ENCODE measurements at places on chromosomes 5 and 9.

GRCh38 chr5:36688722-36689121 lies 82.3 kb downstream of the SLC1A3 start:
- DNase-seq, result no peak

DNA sequence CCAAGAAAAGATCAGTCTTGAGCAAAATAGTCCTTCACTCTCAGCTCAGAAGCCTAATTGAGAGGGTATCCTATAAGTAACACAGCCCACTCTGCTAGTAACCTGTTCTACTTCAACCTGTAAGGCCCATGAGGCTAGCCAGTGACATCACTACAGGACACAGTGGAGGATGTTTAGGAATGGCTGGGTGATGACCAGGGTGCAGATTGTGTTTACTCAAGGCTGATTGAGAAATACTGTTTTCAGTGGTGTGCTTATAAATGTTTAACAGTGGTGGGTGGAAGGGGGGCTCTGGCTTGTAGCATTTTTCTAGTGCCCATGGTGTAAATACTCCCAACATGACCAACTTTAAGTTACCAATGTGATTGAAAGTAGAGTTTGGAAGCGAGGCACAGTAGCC lies 159.8 kb upstream of the CCDC152 start:
- DNase-seq, result no peak

- no peak for DNase-seq
Observed at GRCh38 chr5:143446535-143447226, 43.2 kb upstream of the NR3C1 start.

DNA sequence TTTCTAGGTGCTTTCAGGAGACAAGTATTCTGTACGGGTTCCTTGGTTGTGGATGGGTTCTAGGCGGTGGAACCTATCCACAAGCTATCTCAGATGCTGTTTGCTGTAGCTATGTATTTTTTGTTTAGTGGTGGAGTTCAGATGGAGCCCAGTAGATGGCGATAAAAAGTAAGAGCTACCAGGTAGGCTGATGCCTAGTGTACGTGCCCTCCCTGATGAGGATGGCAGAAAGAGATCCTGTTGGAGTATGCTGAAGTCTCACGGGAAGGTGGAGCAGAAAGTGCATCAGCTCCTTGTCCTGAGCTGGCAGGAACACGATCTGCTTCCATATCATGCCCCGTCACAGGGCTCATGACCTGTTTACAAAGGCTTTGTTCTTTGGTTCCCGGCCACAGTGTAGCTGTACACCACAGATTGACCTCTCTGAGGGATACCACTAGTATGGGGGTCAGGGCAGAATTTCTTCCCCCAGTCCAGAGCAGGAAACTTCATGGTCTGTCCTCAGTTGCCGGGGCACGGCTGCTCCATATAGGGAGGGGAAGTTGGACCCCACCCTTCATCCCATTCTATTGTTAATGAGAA lies 12.6 kb upstream of the UGT3A2 start:
- no peak for DNase-seq

- no peak for DNase-seq
Observed at GRCh38 chr5:92283521-92283920, 900.4 kb upstream of the ARRDC3 start.
